T47D (cell line): ENCODE measurements at places on chromosomes 5 and 9.

- no peak for DNase-seq
Measured at GRCh38 chr9:134375011-134375390, 48.7 kb downstream of the RXRA start.

GRCh38 chr9:127860779-127861178, 6.3 kb upstream of the ENG start:
- no peak for DNase-seq

- no peak for DNase-seq
Measured at GRCh38 chr5:126512451-126512850, 82.6 kb downstream of the ALDH7A1 start.

GRCh38 chr5:140802781-140803271, 2.0 kb downstream of the PCDHA3 start:
- no peak for DNase-seq

DNA sequence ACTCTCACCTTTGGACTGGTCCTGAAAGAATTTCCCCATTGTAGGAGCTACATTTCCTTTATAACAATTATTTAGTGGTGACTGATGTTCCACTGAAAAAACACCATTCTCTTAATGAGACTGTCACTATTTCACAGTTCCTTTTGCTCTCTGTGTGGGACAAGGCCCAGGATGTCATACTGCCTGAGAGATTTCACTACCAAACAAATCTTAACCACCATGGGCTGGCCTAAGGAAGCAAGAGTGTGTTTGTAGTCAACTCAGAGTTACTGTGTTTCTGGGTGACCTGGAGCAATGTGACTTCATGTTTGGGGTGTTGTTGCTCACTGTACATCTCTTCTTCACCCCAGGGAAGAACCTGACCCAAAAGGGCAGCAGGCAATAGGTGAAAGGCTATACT, 50.1 kb upstream of the ZNF608 start:
- no peak for DNase-seq

GRCh38 chr5:110476164-110476563, 250.3 kb downstream of the TMEM232 start:
- no peak for DNase-seq

DNA sequence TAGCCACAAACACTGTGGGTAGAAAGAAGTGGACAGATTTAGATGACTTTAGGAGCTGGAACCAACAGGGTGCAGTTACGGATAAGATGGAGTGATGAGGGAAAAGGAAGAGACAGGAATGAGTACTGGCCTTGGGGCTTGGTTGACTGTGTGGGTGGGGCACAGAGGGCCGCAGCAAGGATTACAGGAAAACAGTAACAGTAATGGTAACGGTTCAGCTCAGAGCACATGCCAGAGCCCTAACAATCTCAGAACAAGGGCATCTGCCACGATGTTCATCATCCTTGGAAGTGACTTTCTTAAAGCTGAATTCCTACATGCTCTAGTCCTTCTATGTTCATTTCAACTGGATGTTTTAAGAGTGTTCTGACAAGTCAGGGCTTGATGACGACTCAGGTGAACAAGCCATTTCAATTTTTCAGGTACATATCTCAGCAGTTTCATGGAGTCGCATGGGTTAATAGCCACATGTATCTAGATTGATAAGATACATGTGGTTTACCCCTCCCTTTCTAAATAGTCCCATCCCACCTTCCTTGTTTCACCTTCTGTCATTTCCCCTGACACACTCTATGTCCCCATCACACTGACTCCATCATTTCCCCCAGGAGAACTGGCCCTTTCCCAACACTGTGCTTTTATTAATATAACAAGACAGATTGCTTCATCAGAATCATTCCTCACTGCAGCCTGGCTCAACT, 65.0 kb downstream of the CEMIP2 start:
- DNase-seq: no peak

DNA sequence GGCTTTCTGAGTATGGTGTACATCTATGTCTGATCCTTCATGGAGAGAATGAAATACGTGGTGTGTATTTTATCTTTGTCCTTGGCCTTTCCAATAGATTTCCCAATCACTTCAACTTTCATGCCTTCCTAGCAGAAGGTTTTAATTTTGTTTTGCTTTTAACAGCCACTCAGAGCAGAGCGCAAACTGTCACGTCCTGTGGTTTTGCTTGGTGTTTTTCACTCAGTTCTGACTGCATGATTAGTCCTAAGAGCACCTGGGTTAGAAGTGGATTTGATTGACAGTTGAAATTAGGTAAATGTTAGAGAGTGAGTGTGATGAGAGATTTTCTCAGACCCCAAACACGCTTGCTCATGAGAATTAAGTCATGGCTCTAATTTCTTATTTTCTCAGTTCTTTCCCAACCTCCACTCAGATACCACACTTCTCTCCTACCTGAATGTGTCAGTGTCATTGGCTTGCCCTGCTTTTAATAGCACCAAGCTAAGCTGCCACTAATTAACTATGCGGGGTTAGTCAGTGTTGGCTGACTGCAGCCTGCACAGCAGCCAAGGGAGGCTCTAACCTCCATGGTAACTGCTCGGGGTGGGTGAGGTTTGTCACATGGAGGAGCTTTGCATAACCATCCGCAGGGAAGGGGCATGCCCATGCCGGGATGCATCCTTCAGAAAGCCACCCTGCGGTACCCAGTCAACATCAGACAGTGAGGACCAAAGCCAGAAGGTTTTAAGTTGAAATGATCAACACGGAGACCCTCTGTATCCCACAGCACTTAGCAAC, 173.4 kb downstream of the NR3C1 start:
- DNase-seq: no peak

GRCh38 chr9:126235336-126236243, 91.0 kb upstream of the MVB12B start:
- DNase-seq: no peak

DNA sequence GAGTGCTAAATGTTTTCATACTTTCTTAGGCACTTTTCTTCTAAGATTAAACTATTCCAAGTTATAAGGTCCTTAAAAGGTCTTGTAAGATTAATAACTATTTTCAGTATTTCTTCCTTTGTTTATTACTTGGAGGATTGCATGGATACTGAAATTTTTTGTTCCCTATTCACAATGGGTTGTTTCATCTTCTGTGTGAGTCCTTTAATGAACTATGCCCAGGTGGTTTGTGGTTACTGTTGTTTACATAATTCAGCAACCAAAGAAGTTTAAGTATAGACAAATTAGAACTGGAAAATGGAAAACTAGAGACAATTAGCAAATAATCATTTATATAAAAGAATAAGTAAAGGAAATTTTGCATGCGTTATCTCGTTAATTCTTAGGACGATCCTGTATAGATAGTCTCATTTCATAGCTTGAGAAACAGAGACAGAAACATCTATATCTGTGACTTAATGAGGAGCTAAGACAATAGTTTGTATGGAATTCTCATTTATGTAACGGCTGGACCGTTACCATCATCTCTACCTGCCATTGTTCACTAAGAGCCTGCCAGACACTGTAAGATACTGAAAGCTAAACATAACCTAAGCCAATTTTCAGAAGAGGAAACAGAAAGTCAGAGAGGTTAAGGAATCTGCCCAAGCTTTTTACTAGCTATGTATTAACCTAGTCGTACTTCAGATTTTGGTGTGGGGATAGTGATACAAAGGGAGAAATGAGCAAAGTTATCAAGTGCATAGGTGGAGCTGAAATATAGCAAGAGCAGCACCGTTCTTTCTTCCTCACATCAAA, 148.2 kb downstream of the PAM start:
- DNase-seq: no peak

GRCh38 chr5:168413062-168413461, 73.2 kb upstream of the RARS1 start:
- no peak for DNase-seq

- peak; percentile 47 for DNase-seq
Measured at GRCh38 chr9:113380869-113381378, 4.1 kb upstream of the HDHD3 start.
